Upper lobe of left lung (tissue), 6 donors: ENCODE measurements at places on chromosomes 5 and 9. TPM values are rescaled to one million over a fixed set of nuclear protein-coding genes. Genes with fewer than 3 reads are reported as not detected.
A peak's percentile ranks its signal among the peaks of the same experiment; 100 is the strongest.

DNA sequence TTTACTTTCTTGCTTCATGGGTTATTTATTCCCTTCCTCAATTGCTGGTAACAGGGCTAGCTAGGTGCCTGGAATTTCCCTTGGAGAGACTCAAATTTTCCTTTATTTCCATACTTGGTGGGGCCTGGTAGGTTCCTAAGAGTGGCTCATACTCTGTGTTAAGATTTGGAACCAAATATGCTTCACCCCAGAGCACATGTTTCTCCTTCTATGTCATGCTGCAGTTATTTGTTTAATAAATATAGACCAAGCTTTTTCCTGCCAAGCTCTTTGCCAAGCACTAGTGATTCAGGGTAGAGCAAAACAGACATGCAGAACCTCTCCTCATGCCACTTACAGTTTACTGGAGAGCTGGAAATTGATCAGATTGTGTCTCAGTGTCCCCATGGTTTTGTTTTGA, 290.3 kb upstream of the SGCD start:
- H3K27me3 ChIP-seq = no peaks in the 10 kb centered on the region
- H3K27ac ChIP-seq = no peak overlapping the region
- no peak overlapping the region for H3K4me3 ChIP-seq
- H3K36me3 ChIP-seq = no peaks in the 10 kb centered on the region
- no peaks in the 10 kb centered on the region for H3K4me1 ChIP-seq

DNA sequence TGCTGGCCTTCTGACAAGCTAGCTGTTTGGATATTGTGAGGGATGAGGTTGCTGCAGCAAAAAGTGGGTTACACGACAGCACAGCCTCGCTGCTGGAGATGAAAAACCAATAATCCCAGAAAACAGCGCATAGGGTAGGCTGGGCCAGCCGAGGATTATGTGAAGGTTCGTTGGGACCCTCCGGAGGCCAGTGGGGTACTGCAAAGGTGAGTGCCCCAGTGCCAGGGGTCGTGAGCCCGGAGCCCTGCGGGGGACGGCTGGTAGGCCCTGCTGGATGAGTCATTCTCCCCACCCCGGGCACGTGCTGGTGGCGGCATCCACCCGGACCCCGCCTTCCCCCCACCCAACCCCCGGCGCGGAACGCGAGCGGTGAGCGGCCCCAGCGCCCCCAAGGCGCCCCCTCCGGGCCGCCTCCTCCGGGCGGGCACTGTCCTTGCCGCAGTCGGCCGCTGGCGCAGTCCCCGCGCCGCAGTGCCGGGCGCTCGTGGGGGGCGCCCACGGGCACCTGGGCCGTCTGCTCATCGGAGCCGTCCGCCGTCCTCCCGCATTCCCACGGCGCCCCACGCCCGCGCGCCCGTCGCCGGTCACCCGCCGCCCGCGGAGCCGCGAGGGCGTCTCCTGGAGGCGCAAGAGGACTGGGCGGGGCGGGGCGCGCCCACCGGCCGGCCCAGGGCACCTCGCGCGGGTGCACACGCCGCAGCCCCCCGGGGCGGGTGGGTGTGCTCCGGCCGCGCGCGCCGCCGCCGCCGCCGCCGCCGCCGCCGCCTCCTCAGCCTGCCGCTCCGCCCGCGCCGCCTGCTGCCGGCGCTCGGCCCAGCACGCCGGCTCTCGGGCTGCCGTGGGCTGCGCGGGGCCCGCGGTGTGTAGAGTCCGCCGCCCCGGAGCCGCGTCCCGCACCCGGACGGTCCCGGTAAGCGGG, at the start of gene PHF24:
TSS of gene PHF24 (plus strand) at position 794 of the 919 bp plus-strand sequence. CDS start 13,014 bp downstream, outside the sequence.
- H3K27me3 ChIP-seq = peaks cover 25% of the 10 kb centered on the region
- peaks cover 9% of the 10 kb centered on the region for H3K4me1 ChIP-seq
- H3K4me3 ChIP-seq = peak within 1 kb of the TSS; percentile 51
- no peaks in the 10 kb centered on the region for H3K36me3 ChIP-seq
- peak; percentile 88 for DNase-seq
- H3K27ac ChIP-seq = no peak within 1 kb of the TSS

DNA sequence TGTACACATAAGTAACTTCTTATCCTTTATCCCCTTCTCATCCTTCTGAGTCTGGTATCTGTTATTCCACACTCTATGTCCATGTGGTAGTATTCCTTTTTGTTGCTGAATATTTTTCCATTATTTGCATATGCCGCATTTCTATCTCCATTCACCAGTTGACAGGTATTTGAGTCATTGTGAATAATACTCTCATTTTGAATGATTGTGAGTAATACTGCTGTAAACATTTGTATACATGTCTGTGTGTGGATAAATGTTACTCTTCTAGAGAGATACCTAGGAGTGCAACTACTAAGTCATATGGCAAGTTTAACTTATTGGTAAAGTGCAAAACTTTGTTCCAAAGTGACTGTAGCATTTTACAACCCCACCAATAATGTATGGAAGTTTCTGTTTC, 15.6 kb downstream of the RIC1 start:
- no peaks in the 10 kb centered on the region for H3K36me3 ChIP-seq
- no peak overlapping the region for H3K4me3 ChIP-seq
- no peak for DNase-seq
- no peak overlapping the region for H3K27ac ChIP-seq
- no peaks in the 10 kb centered on the region for H3K27me3 ChIP-seq

GRCh38 chr9:5178126-5178805, 7.2 kb downstream of the INSL6 start:
- H3K36me3 ChIP-seq = no peaks in the 10 kb centered on the region
- no peak overlapping the region for H3K27ac ChIP-seq
- no peaks in the 10 kb centered on the region for H3K27me3 ChIP-seq
- no peaks in the 10 kb centered on the region for H3K4me1 ChIP-seq
- H3K4me3 ChIP-seq = no peak overlapping the region

DNA sequence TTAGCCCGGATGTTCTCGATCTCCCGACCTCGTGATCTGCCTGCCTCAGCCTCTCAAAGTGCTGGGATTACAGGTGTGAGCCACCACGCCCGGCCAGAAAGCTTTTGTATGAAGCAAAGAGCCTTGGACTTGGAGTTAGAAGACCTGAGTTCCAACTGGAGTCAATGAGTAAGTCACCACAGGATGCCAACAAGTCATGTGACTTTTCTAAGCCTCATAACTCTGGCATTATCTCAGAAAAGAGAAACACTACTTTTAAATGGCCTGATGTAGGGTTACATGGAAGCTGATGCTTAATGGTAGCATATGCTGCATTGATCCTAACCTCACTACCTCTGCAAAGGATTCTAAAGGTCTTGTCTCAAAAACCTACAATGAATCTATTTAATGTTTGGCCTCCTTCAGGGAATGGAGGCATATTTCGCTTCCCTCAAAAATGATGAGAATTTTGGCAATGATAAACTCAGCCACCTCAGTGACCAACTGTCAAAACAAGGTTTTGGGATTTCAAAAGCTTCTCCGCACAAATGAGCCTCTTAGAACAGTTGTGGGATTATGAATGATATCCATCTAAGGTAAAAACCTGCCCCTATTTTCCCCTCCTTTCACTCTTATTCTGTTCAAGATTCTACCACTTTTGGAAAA, 236.8 kb downstream of the ACTL7B start:
- H3K4me3 ChIP-seq = no peak overlapping the region
- H3K36me3 ChIP-seq = no peaks in the 10 kb centered on the region
- no peaks in the 10 kb centered on the region for H3K4me1 ChIP-seq
- DNase-seq = no peak

GRCh38 chr5:132814503-132815294, 1.6 kb downstream of the SOWAHA start:
- peaks cover 16% of the 10 kb centered on the region for H3K4me1 ChIP-seq
- H3K27ac ChIP-seq = no peak overlapping the region
- no peaks in the 10 kb centered on the region for H3K27me3 ChIP-seq
- peak overlapping the region; percentile 48 for H3K4me3 ChIP-seq
- H3K36me3 ChIP-seq = no peaks in the 10 kb centered on the region
- no peak for DNase-seq

DNA sequence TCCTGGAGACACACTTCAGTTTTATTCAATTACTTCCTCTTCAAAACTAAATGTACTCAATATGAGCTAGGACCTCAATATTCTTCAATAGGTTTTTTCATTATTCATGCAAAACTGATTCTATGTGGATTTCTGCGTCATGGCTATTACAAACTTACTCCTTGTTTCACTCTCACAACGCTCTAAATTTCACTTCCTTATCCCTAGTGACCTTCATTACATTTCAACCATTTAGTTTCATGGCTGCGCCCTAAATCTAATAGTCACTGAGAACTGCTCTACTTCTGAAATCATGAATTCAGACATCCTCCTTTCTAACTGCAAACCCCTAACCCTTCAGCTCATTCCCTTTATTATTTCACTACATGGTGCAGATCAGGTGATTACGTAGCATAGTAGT, 93.9 kb downstream of the SLC25A46 start:
- H3K27me3 ChIP-seq = no peaks in the 10 kb centered on the region
- no peak overlapping the region for H3K4me3 ChIP-seq
- H3K36me3 ChIP-seq = no peaks in the 10 kb centered on the region
- no peaks in the 10 kb centered on the region for H3K4me1 ChIP-seq
- no peak overlapping the region for H3K27ac ChIP-seq

DNA sequence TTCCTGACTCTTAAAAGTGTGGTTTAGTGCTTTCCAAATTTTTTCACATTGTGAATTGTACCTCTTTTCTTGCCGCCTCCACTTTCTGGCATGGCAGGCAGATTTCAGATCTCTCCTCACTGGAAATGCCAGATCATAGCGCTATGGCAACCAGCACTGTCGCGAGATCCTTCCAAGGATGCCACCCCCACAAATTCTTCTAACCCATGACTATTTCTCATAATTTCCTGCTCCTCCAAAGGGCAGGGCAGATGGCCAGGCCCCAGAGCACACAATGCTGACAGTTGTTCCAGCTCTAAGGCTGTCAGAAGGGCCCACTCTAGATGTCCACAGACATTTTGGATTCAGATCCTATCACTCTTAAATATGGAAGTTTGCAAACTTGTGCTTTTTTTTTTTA, 446.2 kb upstream of the RIOK2 start:
- H3K36me3 ChIP-seq = no peaks in the 10 kb centered on the region
- H3K4me1 ChIP-seq = no peaks in the 10 kb centered on the region
- no peak for DNase-seq
- no peak overlapping the region for H3K27ac ChIP-seq
- no peaks in the 10 kb centered on the region for H3K27me3 ChIP-seq

DNA sequence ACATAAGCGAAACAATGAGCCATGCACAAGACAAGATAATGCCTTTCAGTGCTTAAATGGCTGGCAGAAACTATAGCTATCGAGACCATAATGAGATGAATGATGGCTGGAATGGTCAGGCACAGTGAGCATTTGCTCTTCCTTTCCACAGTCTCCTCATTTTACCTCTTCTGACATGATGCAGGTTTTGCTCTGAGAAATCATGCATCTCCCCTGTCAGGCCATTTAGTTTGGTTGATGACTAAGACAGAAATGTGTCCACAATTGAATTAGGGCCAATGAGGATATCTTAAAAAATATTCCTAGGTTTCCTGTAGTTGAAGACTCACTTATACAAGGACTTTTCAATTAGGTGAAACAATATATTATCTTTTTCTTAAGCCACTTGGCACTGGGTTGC, 475.1 kb downstream of the TMEM232 start:
- H3K4me1 ChIP-seq = no peaks in the 10 kb centered on the region
- no peak overlapping the region for H3K4me3 ChIP-seq
- no peaks in the 10 kb centered on the region for H3K27me3 ChIP-seq
- H3K36me3 ChIP-seq = no peaks in the 10 kb centered on the region
- DNase-seq = no peak

DNA sequence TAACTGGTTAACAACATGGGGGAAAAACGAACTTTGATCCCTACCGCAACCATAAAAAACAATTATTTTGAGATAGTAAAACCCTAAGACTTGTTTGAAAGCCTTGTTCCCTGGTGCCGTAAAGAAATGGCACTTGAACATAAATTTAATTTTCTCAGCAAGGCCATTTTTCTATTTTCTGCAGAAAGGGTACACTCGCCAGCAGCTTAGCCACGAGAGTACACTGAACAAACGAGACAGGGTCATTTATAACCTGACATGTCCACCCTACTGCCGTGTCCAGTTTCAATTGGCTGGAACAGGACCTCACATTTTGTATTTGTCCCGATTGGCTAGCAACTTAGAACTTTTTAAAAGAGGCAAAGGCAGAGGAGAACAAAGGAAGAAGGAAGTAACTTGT, 26.8 kb downstream of the FBXW11 start:
- no peaks in the 10 kb centered on the region for H3K36me3 ChIP-seq
- DNase-seq = no peak
- H3K4me3 ChIP-seq = no peak overlapping the region
- H3K27ac ChIP-seq = no peak overlapping the region
- peaks cover 8% of the 10 kb centered on the region for H3K4me1 ChIP-seq
- no peaks in the 10 kb centered on the region for H3K27me3 ChIP-seq

DNA sequence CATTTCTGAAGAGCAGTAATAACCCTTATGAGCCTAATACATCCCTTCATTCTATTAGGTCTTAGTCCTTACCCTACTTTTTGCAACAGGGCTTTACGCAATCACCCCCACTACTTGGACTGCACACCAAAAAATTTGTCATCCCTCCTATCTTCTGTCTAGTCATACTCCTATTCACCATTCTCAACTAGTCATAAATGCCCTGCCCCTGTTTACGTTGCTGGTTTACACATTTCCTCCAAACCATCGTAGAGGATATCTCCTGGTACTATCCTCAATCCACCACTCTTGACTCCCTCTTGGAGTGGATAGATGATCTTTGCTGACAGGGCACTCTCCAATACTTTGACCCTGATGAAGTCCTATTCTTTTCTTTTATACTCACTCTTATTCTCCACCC, 98.2 kb upstream of the CCNG1 start:
- no peak overlapping the region for H3K4me3 ChIP-seq
- H3K4me1 ChIP-seq = no peaks in the 10 kb centered on the region
- H3K27ac ChIP-seq = no peak overlapping the region
- H3K36me3 ChIP-seq = no peaks in the 10 kb centered on the region
- H3K27me3 ChIP-seq = no peaks in the 10 kb centered on the region

DNA sequence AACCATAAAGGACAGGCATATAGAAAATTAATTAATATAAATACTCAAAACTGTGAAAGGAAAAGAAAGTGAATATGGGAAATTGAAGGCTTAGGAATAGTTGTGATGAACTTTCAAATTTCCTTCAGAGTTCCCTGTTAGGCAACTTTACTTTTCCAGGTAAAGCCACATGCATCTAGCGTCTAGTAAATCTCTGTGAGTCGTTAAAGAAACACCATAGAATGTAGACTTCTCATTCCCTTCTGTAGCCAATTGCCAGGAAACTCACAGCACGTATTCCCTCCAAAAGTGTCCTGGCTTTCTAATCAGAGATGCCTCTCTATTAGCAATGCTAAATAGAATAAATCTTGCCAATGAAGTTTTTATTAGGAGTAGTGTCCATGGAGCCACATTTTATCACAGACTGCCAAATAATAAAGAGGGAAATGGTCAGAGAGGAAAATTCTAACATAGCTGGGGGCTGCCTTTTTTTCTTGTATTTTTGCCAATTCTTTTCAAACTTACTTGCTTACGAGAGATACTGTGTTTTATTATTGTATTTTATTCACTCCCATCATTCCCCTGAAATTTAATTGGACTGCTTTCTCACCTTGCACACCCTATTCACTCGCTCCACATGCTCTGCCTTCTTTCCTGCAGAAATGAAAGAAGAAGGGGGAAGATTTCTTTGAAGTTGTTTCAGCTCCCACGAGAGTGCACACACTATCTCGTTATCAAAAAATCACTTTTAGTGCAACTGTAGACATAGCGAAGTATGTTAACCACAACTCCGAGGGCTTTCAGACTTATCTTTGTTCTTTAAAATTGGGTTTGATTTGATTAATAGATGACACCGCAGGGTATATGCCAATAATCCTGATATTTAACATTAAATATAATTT, 439.0 kb downstream of the CSNK1G3 start:
- no peaks in the 10 kb centered on the region for H3K4me1 ChIP-seq
- H3K36me3 ChIP-seq = no peaks in the 10 kb centered on the region
- H3K27ac ChIP-seq = no peak overlapping the region
- H3K4me3 ChIP-seq = no peak overlapping the region
- DNase-seq = no peak
- H3K27me3 ChIP-seq = no peaks in the 10 kb centered on the region

Gene SLC4A9
- total RNA-seq = not detected

Gene CER1
- not detected for total RNA-seq
